ENCODE measurements at places on chromosomes 2 and 18.

- DNase-seq: no peak
Measured at GRCh38 chr18:12516049-12516630, 108.4 kb downstream of the PRELID3A start.

DNA sequence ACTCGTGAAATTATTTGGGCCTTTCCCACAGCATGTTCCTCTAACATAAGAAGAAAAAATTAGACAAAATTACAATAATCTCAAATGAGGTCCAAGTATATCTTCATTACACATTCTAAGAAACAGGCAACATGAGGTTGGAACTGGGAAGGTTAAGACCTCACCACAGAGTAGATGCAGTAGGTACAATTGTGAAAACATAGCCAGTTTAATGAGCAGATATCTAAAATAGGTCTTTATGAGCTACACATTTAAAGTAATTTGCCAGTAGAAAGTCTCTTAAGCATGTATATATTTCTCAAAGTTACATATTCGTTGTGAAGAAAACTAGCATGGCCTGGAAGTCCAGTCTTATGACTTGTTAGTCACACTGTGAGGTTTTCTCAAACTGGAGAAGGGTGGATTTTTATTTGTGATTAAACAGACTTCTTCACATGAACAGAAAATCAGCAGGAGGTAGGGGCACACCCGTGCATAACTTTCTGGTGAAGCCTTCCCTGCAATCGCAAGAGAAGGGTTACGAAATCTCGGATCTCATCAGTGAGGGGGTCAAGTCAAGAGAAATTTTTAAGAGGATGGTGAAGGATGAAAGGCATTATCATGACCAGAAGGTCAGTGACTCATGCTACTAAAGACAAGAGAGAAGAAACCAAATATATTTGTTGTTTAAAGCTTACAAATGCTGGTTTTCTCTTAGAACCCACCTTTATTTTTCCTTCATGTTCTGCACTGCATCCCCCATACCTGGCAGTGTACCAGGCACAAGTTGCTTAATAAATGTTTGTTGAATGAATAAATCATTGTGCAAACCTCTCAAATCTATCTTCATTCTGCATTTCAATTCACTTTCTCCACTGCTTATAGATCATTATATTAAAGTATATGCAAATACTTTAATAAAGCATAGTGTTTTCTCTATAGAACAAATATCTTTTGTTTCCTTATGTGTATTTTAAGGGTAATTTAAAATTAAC lies 5.1 kb upstream of the RAB27B start:
- no peak for DNase-seq

DNA sequence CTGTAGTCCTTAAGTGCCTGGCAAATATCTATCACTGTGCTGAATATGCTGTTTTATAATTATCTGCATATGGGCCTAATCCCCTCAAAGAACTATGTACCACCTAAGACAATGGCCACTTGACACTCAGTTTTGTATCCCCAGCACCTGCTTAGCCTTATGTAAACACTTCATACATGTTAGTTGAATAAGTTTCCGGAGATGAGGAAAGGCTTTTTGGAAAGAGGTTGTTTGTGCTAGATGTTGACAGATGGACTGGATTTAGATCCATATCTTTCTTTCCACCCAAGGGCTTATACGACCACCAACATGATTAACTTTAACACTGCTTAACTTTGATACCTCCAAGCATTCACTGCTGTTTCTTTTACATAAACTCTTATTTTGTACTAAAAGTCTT lies 63.3 kb downstream of the FAM228A start:
- no peak for DNase-seq

DNA sequence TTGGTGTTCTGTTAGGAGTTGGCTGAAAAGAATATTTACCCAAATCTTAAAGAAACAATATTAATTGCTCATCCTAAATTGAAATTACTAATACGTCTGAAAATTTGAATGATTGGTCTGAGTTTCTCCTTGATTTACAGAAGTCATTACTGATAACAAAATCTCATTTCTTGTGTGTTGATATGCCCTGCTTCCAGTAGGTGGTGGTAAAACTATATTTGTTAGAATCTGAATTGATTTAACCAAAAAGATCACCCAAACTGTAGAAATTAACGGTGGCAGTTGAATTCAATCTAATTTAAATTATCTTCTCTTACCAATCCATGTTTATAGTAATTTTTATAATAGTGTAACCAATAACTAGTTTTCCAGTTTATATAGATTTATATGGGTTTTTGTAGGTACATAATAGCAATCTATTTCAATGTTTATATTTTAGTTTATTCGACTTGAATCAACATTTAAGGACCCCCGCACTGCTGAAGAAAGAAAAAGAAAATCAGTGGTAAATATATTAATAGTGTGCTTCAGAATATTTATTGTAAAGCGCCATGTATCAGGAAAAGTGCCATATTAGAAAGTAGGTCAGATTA lies 38.3 kb downstream of the PAPOLG start:
- DNase-seq: no peak

- DNase-seq: no peak
Measured at GRCh38 chr18:59345556-59345955, 13.5 kb downstream of the LMAN1 start.

DNA sequence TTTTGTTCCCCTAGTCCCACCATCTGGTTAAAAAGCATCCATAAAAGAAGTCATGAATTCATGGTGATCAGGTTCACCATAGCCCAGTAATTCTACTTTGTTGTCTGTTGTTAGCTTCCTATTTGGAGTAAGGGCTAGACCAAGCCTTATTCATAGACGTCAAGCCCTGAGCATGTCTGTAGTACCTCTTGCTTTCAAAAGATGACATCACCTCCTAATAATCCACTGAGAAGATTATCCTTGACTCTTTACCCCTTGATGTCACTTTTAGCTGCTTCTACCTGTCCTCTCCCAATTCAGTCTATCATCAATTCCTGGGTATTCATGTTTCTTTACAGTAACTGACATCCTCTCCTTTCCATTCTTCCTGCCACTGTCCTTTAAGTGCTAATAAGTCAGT lies 90.1 kb downstream of the EML6 start:
- no peak for DNase-seq

DNA sequence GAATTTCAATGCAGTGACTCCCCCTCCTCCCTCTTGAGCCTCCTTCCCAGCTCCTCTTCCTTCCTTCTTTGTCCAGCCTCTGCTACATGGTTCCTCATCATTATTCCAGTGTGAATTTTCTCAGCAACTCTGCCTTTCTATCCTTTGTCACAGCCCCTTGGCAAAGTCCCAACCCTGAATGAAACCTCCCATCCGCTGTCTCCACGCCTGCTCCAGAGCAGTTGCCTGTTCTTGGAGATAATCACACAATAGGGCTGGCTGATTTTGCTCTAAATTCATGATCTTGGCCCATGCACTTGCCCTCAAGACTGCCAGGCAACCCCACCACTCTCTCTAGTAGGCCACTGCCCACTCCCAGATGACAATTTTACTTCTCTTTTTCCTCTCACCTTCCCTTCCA lies 61.4 kb downstream of the BCL2L11 start:
- DNase-seq: no peak

DNA sequence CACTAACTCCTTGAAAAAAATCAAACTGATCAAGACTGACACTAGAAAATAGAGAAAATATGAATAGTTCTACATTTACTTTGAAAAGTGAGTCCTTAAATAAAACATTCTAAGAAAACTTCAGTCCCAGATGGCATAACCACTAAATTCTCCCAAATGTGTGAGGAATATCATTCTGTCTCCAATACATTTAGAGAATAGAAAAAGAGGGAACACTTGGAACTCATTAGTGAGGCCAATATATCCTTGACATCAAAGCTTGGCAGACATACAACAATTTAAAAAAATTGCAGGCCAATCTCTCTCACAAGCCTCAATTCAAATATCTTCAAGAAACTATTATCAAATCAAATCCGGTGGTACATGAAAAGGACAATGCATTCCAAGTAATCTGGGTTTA lies 79.3 kb upstream of the TMEM247 start:
- no peak for DNase-seq

- no peak for DNase-seq
Measured at GRCh38 chr2:112601754-112602153, 17.3 kb downstream of the CHCHD5 start.

DNA sequence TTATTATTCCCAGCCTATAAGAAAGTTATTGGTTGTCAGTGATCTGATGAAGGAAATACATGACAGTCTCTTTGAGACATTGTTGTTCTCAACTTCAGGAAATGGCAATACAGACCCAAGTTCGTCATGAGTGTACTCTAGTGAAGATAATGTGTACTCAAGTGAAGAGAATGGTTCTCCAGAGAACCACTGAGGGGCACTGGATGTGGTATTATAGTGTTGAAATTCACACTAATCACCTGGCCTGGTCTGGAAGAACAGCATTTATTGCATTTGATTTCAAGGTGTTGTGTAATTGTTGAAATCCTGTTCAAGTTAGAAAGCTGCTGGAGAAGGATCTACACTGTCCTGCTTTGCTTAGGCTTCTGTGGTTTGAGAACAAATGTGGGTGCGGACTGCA lies 23.4 kb upstream of the OTX1 start:
- DNase-seq: no peak

DNA sequence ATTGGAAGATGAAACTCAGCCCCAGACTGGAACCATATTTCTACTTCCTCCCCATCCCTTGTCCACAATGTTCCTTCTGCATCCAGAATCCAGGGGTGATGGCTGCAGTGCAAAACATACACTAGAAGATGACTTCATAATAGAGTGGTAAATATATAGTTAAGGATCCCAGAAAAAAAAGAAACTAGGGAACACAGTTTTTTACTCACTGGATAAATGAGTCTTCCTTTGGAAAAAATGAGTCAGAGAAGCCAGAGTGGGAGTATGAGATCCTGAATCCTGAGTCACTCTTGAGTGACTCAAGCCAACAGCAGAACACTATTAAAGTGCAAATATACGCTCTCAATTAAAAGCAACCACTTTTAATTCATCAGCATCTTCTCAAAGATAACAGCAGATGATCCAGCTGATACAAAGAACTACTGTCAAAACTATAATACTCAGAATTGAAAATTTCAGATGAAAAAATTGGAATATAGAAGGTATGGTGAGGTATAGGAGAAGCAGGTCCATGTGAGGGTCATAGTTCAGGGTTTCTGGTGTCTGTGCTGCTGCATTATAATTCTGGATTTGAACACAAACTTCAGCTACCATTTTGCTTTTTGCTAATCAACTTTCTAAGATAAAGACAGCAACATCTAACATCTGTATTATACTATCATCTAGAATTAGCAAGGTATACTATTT lies 987.2 kb upstream of the CDH2 start:
- no peak for DNase-seq

DNA sequence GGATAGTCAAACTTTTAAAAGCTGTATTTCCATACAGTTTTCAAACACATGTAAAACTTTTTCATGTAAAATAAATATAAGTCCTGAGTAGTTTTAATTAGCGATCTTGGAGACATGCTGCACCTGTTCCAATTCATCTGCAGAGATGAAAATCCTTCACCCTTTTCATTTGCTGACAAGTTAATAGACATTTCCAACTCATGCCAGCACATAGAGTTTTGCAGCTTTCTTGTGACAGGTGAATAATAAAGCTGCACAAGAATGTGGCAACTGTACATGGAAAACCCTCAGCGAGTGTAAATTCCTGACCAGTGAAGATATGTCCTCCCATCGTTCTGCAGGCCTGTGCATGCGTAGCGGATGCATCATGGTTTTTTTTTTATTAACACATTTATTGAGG lies 771.4 kb downstream of the TDRD15 start:
- DNase-seq: no peak

DNA sequence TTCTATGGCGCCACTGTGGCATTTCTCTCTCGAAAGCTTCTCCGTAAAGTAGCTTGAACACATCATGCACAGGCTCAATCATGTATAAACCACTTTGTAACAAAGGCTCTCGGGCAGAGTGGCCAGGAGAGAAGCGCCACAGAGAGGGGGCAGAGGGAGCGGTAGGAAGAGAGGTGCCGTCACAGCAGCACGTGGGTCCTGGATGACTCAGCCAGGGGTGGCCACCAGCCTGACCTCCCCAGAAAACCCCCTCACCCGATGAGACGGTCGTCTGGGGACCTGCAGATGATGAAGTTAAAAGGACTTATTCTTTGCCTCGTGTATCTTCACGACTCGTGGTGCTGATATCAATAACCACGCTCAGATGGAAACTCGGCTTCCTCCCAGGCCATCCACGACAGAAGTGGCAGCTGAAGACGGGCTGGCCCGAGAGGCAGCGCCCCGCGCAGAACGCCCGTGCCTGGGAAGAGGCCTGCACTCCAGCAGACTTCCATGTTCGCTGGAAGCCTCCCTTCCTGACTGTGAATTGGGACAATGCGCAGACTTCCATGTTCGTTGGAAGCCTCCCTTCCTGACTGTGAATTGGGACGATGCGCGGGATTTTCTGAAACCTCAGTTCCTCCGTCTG lies 46.4 kb upstream of the MTCL1 start:
- no peak for DNase-seq

- DNase-seq: no peak
Measured at GRCh38 chr2:121478996-121479745, 51.5 kb upstream of the RNU4ATAC start.

- DNase-seq: no peak
Measured at GRCh38 chr2:27681841-27682240, 18.2 kb downstream of the SLC4A1AP start.

DNA sequence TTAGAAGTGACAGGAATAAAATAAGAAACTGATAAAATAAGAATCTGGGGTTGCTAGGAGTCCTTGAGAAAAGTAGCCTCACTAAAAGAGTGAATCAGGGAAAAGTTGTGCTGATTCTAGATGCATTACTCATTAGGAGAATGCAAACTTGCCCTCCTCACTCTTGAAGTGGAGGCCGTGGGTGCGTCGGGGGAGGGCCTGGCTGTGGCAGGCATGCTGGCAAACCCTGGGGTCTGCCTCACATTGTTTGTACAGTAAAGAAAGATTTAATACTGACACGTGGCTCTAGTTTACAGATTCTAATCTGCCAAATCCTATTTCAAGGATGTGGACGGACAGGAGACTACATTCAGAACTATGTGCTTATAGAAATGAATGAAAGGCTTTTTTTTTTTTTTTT lies 41.9 kb downstream of the TANC1 start:
- no peak for DNase-seq

GRCh38 chr2:57105694-57106093 lies 921.9 kb downstream of the CCDC85A start:
- no peak for DNase-seq

GRCh38 chr2:100820273-100820522 lies 259 bp downstream of the NPAS2 start:
- no peak for DNase-seq

Measured in left lobe of liver (tissue), 2 donors.